SK-N-SH (cell line): ENCODE measurements at places on chromosomes 13 and 19.
A peak's percentile ranks its signal among the peaks of the same experiment; 100 is the strongest.

DNA sequence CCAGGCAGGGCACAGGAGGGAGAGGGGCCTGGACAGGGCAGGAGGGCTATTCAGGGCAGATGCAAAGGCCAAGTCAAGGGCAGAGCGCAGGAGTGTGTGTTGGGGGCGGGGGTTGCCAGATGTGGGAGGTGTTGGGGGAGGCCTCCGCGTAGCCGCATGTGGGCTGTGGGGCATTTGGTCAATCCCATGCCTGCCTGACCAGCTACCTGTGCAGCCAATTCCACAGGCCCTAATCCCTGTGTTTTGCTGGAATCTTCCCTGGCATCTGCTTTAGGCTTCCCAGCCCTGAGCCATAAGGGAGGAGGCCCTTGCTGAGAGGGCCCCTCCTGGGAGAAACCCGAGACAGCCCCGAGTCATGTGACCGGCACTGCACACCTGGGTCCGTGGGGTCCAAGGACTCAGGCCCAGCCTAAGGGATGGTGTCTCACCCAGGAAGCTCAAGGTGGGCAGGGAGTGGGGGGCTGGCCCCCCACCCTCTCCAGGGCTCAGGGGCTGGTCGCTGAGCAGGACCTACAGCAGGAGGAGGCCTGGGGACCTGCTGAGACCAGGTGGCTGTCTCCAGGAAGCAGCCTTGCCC, 20.3 kb downstream of the RFX1 start:
- peak overlapping the region; percentile 73 for H3K27ac ChIP-seq
- H3K27me3 ChIP-seq: no peaks in the 10 kb centered on the region
- no peak overlapping the region for H3K4me3 ChIP-seq
- peaks cover 16% of the 10 kb centered on the region for H3K4me1 ChIP-seq

DNA sequence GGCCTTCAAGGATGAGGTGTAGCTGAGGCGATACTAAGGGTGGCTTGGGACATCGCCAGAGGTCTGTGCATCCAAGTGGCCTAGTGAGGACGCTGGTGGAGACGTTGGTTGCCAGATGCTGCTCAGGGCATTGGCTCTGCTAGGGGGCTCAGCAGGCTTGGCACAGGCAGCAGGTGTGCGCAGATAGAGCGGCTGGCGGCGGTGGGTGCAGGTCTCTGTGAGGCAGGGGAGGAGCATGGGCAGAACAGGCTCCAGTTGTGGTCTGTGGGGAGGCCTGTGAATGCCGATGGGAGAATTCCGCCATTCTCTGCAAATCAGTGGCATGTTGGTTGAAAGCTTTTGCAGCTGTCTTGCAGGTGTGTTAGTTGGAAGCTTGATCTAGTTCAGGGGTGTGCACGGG, 21.2 kb downstream of the PRAM1 start:
- H3K27me3 ChIP-seq: no peaks in the 10 kb centered on the region
- peaks cover 53% of the 10 kb centered on the region for H3K36me3 ChIP-seq
- no peak overlapping the region for H3K4me3 ChIP-seq
- no peak for DNase-seq

GRCh38 chr19:17406046-17406886, 836 bp upstream of the BST2 start:
- H3K27me3 ChIP-seq: no peaks in the 10 kb centered on the region
- H3K27ac ChIP-seq: peak overlapping the region; percentile 9; the same call in 1 of the 2 replicates
- peak; percentile 10 for DNase-seq
- H3K4me1 ChIP-seq: peaks cover 23% of the 10 kb centered on the region; the same call in 1 of the 2 replicates
- no peaks in the 10 kb centered on the region for H3K36me3 ChIP-seq

GRCh38 chr13:48232420-48233045, 473 bp upstream of the ITM2B start:
- no peaks in the 10 kb centered on the region for H3K36me3 ChIP-seq
- peak overlapping the region; percentile 81 for H3K4me3 ChIP-seq
- H3K27me3 ChIP-seq: no peaks in the 10 kb centered on the region
- peak overlapping the region; percentile 65; the same call in 1 of the 2 replicates for H3K27ac ChIP-seq

DNA sequence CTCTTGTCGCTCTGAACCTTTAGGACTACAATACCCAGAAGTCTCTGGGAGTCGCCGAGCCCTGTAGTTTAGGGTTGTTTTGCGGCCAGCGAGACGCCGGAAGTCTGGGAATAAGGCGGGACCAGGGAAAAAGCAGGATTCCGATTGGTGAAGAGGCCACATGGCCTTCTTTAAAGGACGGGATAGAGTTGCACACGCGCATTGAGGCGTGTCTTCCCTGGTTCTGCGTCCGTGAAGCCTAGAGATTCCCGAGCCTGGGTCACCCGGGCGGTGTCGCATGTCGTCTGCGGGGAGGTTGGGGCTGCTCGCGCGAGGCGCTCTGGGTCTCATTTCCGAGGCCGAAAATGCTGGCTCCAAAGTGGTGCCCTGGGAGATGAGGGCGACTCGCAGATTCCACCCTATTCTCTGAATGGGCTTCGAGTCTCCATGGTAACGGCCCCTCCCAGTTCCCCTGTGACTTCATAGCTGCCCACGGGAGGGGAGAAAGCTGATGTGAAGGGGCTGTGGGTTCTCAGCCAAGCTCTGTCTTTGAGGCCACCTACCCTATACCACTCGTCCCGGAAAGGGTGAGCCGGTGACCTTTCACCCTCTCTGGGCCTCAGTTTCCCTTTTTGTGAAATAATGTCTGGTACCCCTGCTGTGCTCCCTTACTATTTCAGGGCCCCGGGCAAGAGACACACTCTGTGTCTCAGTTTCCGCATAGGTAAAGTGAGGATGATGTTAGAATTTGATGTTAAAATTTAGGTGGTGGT, 614 bp upstream of the ZSCAN5A start:
- no peaks in the 10 kb centered on the region for H3K4me1 ChIP-seq
- H3K27ac ChIP-seq: peak overlapping the region; percentile 99
- no peaks in the 10 kb centered on the region for H3K27me3 ChIP-seq
- peak; percentile 88 for DNase-seq

DNA sequence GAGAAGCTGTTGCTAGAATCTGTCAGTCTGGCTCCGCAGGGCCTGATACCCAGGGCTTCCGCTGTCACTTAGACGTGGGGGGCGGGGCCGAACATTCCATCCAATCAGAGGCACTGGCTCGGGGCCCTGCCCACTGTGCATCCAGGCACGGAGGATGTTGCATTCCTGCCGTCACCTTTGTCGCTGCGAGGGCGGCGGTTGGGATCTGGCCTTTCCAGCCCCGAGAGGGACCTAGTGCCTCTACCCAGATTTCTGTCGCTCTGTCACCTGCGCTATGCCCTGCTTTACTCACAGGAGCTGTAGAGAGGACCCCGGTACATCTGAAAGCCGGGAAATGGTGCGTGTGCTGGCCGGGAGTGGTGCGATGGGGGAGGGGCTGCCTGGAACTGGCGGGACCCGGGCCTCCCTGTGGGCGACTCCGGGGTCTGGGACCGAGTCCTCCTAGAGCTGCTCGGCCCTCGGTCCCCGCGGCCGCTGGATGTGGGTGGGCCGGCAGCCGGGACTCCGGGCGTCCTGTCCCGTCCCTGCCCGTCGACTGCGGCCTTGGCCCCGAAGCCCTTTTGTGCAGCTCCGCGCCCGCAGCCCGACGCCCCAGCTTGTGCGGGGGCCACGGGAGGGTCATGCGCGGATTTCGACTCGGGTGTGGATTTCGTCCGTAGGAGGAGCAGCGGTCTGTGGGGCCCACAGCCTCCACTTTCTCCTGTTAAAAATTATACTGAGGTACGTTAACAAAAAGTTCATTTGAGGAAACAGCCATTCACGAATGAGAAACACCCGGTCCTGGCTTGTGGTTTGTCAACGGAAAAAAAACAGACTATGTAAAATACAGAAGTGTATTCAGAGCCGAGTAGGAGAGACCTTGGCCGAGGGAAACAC, at the start of gene ZNF439:
TSS of gene ZNF439 (plus strand) at position 133 of the 876 bp plus-strand sequence. CDS start at position 275, 142 bp downstream.
- H3K27ac ChIP-seq: no peak within 1 kb of the TSS
- H3K27me3 ChIP-seq: no peaks in the 10 kb centered on the region
- DNase-seq: peak; percentile 95
- peak within 1 kb of the TSS; percentile 82 for H3K4me3 ChIP-seq
- no peaks in the 10 kb centered on the region for H3K36me3 ChIP-seq

- no peak for DNase-seq
- no peak overlapping the region for H3K27ac ChIP-seq
- H3K36me3 ChIP-seq: no peaks in the 10 kb centered on the region
- no peak overlapping the region for H3K4me3 ChIP-seq
- H3K27me3 ChIP-seq: no peaks in the 10 kb centered on the region
These were observed 140.2 kb downstream of the TNFRSF19 start for GRCh38 chr13:23710366-23710765.

DNA sequence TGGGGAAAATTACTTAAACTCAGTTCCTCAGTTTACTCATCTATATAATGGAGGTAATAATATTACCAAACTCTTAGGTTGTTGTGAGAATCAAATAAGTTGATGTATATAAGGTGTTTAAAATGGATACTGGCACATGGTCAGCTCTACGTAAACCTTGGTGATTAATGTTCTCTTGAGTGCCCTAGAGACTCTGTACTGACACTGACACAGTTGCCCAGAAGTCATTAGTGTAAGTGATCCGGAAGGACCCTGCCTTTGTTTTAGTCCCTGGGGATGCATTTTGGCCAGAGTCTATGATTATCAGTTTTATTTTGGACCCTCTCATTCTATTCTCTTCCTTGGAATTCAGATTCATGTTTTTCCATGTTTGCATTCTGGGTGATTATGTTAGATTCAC, 31.9 kb downstream of the CHST8 start:
- H3K27me3 ChIP-seq: no peaks in the 10 kb centered on the region
- no peak overlapping the region for H3K27ac ChIP-seq
- no peaks in the 10 kb centered on the region for H3K36me3 ChIP-seq
- no peak overlapping the region for H3K4me3 ChIP-seq

DNA sequence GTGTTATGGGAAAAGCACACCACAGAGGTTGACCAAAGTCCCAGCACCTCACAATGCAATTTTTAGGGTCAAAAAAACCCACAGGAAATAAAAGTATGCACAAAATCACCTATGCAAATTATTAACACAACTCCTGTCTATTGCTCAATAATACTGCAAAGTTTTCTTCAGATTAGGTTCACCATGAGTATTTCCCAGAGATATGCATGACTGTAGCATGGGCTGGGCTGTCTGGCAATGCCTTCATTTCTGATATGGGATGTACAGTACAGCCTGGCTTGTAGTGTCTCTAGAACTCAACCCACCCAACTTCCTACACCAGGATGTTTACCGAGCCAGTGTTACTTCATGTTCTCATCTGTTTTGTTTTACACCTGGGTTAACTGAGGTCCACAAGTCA, 698.7 kb upstream of the ARGLU1 start:
- H3K4me3 ChIP-seq: no peak overlapping the region
- H3K27ac ChIP-seq: no peak overlapping the region
- no peaks in the 10 kb centered on the region for H3K27me3 ChIP-seq
- no peak for DNase-seq
- H3K4me1 ChIP-seq: peaks cover 6% of the 10 kb centered on the region; the same call in 1 of the 2 replicates
- no peaks in the 10 kb centered on the region for H3K36me3 ChIP-seq

DNA sequence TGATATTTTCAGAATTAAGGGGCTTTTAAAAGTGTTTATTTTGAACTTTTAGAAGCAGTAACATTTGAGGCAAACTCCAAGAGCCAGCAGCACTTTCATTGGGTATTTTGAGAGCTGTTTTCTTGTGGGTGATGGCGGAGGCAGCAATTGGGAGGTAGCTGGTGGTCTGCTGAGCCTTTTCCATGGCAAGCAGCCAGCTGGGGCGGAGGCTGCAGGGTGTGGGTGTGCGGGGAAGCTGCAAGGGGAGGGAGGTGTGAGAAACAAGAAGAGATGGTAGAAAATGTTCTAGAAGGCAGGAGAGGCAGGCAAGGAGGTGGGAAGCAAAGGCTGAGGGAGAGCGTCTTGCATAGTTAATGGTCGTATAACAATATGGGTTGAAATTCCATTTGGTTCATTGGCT, 223.4 kb upstream of the HTR2A start:
- H3K27me3 ChIP-seq: no peaks in the 10 kb centered on the region
- H3K36me3 ChIP-seq: no peaks in the 10 kb centered on the region
- H3K4me3 ChIP-seq: no peak overlapping the region
- no peak for DNase-seq
- peaks cover 4% of the 10 kb centered on the region for H3K4me1 ChIP-seq
- no peak overlapping the region; the same call in 1 of the 2 replicates for H3K27ac ChIP-seq

DNA sequence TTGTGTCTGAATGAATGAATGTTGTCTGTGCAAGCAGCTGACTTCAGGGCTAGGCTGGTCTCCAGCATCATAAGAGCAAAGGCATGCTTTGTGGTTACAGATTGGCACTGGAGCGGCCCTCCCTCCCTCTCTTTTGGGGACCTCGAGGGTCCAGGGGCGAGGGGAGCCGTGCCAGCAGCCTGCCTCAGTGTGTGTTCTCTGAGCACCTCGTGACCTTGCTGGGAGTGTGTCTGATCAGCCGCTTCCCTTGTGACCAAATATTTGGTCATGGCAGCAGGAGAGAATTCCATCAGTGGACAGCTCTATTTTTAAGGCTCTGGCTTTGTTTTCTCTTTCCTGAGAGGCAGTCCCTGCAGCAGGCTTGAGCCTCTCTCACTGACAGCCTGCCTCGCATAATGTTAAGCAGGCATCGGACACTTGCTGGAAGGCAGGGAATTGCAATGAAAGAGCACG, 329.7 kb downstream of the UQCRFS1 start:
- DNase-seq: no peak
- H3K27me3 ChIP-seq: peaks cover 9% of the 10 kb centered on the region; the same call in 1 of the 2 replicates
- H3K4me1 ChIP-seq: no peaks in the 10 kb centered on the region
- no peak overlapping the region for H3K4me3 ChIP-seq
- no peaks in the 10 kb centered on the region for H3K36me3 ChIP-seq

DNA sequence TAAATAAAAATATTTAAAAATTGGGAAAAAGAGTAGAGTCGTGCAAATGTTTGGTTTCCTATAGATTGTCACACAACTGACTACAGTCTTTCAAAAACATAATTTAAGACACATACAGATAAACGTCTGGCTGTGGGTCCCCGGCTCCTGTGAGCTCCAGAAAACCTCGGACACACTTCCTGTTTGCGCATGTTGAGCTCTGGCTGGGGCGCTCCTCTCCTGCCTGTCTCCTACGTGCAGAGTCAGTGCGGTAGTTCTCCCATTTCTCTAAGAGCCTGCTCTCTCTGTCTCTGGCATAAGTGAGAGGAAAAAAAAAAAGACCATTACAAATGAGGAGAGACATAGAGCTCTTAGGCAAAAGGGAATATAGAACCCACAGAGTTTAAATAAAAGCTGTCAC, 128.2 kb upstream of the OBI1 start:
- H3K4me1 ChIP-seq: no peaks in the 10 kb centered on the region; the same call in 1 of the 2 replicates
- DNase-seq: no peak
- H3K36me3 ChIP-seq: no peaks in the 10 kb centered on the region
- no peaks in the 10 kb centered on the region for H3K27me3 ChIP-seq
- no peak overlapping the region for H3K4me3 ChIP-seq
